Activated CD4-positive, alpha-beta memory T cell treated with anti-CD3 and anti-CD28 coated beads for 36 hours (primary cell): ENCODE measurements at places on chromosomes 12 and 14.

DNA sequence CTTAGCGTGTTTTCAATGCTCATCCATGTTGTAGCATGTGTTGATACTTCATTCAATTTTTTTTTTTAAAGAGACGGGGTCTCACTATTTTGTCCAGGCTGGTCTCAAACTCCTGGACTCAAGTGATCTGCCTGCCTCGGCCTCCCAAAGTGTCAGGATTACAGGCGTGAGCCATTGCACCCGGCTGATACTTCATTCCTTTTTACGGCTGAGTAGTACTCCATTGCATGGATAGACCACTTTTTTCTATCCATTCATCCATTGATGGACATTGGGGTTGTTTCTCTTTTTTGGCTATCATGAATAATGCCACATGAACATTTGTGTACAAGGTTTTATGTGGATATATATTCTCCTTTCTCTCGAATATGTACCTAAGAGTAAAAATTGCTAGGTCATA is 1.2 kb downstream of the P2RX7 start:
- DNase-seq: no peak

DNA sequence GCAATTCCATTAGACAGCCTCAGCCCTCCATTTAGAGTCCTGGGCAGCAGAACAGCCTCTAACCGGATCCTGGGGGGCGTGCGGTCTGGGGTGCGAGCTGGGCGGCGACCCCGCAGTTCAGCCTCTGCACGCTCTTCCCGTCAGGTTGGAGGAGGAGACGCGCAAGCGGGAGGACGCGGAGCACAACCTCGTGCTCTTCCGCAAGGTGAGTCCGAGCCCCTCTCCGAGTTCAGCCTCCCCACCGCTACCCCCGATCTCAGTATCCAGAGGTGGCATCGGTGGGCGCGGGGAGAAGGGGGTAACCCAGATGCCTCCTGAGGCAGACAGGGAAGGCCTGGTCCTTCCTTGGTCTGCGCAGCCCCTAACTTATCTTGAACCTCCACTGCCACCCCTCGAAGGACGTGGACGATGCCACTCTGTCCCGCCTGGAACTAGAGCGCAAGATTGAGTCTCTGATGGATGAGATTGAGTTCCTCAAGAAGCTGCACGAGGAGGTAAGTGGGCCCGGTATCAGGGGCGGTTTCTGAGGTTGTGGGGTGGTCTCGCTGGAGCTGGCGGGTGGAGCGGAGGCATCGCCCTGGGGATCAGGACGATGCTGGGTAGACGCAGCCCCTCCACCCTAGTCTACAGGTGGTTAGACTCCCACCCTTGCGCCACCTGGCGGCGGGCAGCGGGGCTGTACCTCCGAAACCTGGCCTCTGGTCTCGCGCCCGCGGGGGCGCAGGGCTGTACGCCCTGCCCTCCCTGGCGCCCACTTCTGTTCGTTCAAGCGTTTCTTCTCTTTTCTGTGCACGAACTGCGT is 1.3 kb downstream of the PRPH start:
- DNase-seq: peak; percentile 75

DNA sequence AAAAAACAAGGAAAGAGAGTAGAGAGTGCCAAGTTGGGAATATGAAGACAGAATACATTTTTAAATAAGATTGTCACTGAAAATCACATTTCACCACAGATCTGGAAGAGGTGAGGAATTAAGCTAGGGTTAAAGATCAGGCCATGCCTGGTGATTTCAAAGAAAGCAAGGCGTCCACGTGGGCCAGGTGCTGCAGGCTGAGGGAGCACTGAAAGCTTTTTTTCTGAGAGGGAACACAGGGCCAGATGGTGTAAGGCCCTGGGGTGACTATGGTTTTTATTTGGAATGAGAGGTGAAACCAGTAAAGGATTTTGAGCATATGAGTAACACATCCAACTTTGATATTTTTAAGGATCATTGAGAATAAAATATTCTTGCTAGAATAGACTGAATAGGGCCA is 20.9 kb downstream of the SYT1 start:
- DNase-seq: no peak

- no peak for DNase-seq
Measured at GRCh38 chr12:93438266-93439050, 3.3 kb downstream of the UBE2N start.

GRCh38 chr12:121774968-121775474 is 18.5 kb downstream of the RHOF start:
- peak; percentile 9 for DNase-seq

GRCh38 chr14:63701606-63702299 is 26.1 kb downstream of the SGPP1 start:
- DNase-seq: no peak

- DNase-seq: no peak
Measured at GRCh38 chr14:51735851-51736250, 84.1 kb downstream of the FRMD6 start.

DNA sequence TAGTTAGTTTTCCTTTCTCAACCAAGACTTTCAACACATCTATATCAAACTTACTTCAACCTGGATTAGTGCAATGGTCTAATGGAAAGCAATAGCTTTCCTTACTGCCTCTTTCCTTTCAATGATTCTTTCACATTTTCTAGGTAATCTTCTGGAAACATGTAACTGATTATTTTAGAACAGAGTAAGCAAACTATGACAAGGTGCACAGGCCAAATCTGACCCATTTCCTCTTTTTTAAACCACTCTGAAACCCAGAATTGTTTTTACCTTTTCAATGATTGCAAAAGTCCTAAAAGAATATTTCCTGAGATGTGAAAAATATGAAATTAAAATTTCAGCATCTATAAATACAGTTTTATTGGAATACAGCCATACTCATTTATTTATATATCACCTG is 81.6 kb upstream of the TMTC2 start:
- DNase-seq: no peak

GRCh38 chr12:105523164-105524057 is 192.9 kb downstream of the C12orf75 start:
- DNase-seq: no peak

DNA sequence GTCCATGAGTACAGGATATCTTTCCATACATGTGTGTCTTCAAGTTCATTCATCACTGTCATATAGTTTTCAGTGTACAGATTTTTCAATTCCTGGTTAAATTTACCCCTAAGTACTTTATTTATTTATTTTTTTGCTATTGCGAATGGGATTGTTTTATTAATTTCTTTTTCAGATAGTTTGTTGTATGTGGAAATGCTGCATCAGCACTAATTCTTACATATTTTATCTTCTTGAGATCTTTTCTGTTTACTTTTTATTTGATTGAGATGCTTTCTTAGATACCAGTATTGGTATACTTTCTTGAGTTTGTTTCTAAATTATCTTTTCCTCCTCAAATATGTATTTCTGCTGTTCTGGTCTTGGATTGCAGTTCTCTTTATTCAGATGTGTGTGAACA is 148.9 kb downstream of the RGS6 start:
- no peak for DNase-seq

DNA sequence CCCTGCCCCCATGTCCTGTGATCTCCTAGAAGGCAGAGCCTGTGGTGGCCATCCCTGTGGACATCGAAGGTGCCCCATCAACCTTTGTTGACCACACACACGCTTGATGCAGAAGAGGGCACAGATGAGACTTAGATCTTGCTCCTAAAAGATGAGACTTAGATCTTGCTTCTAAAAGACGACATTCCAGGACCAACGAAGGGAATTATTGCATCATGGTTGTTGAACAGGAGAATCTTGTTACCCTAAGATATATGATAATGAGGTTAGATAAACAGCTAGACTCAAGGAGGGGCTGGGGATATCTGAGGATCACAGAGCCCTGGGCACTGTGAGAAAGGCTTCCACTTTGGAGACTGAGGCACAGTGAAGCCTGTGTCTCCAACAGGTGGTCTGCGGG is 91.1 kb upstream of the WSCD2 start:
- DNase-seq: no peak

- no peak for DNase-seq
Measured at GRCh38 chr12:124653169-124653931, 85.9 kb upstream of the NCOR2 start.

DNA sequence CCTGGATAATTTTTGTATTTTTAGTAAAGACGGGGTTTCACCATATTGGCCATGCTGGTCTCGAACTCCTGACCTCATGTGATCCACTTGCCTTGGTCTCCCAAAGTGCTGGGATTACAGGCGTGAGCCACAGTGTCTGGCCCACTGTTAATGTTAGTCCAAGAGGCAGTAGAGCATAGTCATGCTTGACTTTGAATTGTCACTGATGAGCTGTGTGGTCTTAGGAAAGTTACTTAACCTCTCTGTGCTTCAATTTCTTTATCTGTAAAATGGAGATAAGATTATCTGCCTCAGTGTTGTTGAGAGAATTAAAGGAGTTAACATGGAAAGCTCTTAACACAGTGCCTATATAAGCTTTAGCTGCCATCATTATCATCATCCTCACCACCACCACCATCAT is 78.1 kb downstream of the TBX3 start:
- DNase-seq: no peak

DNA sequence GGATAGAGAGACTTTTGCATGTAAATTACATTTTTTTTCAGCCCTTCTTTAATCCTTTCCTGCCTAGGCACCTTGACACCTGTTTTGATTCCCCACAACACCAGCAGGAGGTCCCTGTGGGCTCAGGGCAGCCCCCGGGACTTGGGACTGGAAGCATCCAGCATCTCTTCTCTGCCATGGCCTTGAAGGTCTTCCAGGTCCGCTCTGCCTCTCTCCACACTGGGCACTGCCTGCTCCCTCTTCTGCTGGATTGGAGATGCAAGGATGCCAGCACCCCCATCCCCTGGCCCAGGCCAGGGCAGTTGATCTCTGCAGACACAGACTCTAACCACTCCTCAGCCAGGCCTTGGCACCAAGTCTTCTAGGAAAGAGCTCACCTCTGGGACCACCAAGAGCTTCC is 134.5 kb upstream of the C14orf180 start:
- no peak for DNase-seq

DNA sequence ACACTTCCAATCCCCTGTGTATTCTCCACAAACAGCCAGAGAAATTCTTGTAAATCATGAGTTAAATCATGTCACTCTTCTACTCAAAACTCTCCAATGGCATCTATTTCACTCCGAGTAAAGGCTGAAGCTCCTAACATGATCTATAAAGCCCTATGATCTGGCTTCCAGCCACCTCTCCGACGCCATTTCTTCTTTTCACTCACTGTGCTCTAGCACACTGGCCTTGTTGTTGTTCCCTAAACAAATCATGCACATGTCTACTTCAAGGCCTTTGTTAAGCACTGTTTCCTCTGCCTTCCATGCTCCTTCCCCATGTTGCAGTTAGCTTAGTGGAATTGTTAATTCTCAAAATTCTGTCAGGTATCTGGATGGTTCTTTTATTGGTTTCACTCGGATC is 30.1 kb upstream of the MTERF2 start:
- DNase-seq: no peak

GRCh38 chr14:43735932-43736331 is 771.2 kb downstream of the FSCB start:
- DNase-seq: no peak

DNA sequence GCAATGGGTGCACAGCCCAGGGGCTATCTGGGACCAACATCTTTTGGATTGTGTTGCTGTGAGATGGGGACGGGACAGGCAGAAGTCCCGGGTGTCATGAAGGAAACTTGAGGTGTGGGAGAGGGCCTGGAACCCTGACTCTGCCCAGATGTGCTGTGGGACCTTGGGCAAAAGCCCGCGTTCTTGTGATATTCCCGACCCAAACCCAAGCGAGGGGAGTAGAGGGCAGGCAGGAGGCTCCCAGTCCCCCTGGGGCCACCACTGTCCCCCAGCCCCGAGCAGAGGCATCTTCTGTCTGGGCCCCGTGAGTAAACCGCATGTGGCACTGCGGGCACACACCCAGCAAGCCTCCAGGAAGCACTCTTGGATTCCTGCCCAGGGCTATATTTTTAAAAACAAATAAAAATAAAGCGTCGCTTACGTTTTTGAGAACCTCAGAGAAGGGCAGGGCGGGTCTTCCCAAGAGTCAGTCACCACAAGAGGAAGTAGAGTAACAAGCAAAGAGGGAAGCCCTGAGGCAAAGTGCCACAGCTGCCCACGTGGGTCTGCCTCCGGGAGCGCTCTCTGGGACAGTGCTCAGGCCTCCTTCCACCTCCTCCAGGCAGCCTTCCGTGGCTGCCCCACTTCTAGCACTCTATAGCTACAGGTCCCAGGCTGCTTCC is 39.5 kb downstream of the BEGAIN start:
- peak; percentile 53 for DNase-seq

DNA sequence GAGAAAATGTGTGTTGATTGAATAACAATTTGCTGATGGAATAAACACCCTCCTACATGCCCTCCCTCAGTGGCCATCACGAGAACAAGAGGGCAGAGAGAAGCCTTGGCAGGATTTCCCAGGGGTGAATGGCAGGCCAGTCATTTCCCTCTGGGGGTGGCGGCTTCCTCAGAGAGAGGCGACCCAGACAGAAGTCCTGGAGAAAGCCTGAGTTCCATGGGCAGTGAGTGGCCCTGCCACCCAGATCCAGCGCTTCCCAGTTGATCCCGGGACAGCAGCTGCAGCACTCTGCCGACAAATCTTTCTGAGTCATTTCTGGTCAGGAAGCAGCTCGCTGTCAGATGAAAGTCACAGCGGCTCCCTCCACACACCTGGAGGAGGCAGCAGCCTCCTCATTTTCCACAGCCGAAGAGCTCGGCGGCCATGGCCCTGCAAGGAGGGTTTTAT is 123.0 kb downstream of the SCARB1 start:
- peak; percentile 53 for DNase-seq

- DNase-seq: no peak
Measured at GRCh38 chr14:50148799-50149198, 32.4 kb upstream of the VCPKMT start.

DNA sequence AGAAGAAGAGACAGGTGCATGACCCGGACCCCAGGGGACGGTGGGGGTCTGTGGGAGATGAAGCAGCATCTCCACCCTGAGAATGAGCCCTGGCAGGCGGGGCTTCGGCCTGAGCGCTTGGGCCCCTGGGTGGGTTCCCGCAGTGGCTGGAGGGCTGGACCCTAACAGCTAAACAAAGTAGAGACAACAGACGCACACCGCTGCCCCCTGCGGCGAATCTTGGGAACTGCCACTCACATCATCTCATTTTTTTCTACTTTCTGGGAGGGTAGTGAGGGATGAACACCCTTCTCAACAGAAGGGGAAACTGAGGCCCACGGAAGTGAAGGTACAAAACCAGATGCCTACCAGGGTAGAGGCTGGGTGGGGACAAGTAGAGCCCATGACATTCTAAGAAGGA is 104.7 kb downstream of the RFLNA start:
- DNase-seq: peak; percentile 37

DNA sequence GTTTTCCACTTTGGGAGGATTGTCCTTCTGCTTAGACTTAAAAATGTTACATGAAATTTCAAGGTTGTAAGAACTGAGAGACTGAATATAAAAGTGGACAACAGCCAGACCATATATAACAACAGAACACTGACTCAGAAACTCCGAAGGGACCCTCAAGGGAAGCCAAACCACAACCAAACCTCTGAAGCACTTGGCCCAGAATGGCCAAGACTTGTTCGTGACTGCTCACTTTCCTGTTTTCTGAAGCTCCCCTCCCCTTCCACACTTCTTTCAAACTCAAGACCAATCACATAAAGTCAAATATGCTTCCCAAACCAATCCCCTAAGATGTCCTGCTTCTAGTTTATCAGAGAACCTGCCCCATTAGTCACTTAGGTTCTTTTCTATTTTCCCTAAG is 13.7 kb downstream of the OR6J1 start:
- DNase-seq: no peak
